ENCODE measurements at places on chromosomes 16 and 17.

DNA sequence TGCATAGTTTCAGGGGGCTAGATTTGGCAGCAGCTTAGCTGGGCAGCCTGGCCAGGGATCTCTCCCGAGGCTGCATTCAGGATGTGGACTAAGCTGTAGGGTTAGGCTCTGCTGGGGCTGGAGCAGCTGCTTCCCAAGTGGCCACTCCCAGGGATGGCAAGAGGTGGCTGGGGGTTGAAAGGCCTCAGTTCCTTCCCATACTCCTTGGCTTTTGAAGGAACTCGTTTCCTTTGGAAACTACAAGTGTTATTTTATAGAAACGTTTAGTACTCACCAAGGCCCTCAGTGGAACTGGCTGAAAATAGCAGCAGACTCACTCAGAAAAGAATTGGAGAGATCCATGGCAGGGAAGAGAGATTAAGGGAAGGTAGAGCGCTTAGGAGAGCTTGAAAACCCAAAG is 76.4 kb downstream of the WWP2 start:
- no peak for DNase-seq

- no peak for DNase-seq
Observed at GRCh38 chr17:27299384-27300049, 5.6 kb downstream of the WSB1 start.

DNA sequence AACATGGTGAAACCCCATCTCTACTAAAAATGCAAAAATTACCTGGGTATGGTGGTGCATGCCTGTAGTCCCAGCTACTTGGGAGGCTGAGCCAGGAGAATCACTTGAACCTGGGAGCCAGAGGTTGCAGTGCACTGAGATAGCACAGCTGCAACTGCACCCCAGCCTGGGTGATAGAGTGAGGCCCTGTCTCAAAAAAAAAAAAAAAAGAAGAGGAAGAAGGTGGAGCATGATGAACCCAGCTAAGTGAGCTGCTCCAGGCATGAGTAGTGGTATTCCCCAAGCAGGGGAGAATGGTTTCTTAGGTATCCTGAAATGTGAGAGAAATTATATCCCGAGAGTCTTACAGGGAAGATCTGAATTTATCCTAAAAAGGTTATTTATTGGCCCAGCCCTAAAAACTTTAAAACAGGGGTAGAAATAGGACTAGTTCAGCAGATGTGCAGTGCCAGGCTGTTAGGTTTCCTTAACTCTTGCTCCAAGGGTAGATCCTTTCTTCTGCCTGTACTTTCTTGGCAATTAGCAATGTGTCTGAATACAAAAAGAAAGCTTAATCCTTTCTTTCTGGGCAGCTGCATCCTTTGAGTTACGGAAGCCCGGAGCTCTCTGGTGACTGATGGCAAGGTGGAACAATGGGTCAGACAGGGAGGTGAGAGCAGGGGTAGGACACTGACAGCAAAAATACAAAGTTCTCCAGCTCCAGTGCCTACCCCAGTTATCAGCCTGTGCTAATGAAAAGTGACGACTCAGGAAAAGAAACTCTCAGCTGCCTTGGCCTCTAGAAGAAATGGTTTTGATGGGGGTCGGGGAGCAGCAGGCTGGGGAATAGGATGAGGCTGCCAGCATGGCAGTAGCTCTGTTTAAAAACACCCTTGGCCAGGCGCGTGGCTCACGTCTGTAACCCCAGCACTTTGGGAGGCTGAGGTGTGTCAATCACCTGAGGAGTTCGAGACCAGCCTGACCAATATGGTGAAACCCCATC is 36.5 kb upstream of the TOB1 start:
- no peak for DNase-seq

DNA sequence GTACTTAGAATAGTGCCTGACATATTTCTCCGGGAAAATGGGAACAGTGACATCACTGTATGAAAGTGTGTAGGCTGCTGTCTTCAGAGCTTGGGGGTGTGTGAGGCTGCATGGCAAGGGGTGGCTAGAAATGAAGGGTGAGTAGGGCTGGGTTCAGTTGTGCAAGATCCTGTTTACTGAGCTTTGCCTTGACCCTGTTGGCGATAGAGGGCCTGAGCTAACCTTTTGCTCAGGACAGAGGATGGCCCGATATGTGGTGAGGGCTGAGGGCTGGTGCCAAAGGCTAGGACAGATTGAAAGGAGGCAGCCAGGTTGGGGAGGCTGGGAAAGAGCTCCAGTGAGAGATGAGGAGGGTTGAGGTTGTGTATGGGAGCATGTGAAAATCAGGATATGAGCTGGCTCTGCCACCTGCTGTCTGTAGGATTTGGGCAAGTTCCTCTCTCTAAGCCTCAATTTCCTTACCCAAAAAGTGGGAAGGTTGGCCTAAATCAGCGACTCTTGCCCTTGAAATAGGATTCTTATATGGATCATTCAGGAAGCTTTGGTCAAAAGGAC is 6.0 kb upstream of the CCL1 start:
- no peak for DNase-seq

DNA sequence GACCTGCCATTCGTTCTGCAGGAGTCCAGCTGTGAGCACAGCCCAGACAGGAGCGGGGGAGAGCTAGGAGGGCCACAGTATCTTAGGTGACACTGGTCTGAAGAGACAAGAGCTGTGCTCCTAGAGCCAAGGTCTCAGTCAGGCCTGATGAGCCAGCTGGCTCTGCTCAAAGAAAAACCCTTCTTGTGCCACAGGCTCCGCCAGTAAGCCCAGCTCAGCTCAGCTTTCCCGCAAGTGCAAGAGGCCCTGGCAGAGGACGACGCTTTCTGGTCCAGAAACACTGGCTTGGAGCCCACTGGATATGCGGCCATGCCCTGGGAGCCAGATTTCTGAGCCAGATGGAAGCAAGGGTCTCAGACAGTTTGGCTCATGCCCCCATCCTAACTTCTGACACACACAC is 23.9 kb downstream of the PEMT start:
- DNase-seq: no peak

DNA sequence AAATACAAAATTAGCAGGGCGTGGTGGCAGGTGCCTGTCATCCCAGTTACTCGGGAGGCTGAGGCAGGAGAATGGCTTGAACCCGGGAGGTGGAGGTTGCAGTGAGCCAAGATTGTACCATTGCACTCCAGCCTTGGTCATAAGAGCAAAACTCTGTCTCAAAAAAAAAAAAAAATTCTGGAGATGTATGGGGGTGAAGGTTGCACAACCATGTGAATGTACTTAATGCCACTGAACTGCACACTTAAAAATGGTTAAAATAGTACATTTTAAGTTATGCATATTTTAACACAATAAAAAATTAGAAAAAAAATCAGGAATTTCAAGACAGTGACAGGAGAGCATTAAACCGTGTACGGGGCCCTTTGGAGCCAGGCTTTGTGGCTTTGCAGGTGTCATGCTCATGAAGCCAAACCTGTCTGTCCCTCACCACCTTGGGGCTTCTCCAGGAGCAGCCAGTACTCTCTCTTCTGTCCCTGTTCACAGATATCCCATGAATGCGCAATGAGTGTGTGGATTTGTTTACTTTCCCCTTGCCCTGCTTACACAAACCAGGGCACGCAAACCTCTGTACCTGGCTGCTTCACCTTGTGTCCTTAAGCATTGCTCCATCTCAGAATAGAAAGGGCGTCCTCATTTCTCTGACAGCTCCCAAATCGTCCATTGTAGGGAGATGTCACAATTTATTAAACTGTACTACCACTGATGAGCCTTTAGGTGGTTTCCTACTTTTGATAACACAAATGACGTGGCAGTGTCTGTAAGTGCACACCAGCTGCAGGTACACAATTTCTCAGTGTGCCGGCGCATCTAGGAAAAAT is 58.2 kb upstream of the CBX4 start:
- no peak for DNase-seq

- DNase-seq: no peak
Observed at GRCh38 chr17:51128076-51128475, 7.4 kb upstream of the SPAG9 start.

- DNase-seq: no peak
Observed at GRCh38 chr17:66447159-66447558, 144.7 kb downstream of the PRKCA start.

DNA sequence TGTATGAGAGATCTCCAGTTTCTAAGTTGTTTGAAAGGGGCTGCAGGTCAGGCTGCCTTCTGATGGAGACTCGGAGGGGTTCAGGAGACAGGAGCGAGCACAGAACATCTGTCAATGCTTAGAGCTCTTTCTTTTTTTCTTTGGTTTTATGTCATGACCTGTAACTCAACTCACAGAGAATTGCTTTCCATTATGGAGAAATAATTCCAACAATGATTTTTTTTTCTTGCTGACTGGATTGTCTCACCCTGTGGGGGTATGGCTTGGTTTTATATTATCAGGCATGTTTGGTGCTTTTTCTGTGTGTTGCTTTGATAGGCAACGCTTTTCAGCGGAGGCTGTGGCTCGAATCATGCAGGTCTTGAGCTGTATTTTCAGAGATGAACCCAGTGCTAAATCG is 10.7 kb upstream of the KCNJ2 start:
- DNase-seq: no peak

GRCh38 chr17:34153991-34154390 is 101.1 kb upstream of the CCL2 start:
- DNase-seq: no peak

DNA sequence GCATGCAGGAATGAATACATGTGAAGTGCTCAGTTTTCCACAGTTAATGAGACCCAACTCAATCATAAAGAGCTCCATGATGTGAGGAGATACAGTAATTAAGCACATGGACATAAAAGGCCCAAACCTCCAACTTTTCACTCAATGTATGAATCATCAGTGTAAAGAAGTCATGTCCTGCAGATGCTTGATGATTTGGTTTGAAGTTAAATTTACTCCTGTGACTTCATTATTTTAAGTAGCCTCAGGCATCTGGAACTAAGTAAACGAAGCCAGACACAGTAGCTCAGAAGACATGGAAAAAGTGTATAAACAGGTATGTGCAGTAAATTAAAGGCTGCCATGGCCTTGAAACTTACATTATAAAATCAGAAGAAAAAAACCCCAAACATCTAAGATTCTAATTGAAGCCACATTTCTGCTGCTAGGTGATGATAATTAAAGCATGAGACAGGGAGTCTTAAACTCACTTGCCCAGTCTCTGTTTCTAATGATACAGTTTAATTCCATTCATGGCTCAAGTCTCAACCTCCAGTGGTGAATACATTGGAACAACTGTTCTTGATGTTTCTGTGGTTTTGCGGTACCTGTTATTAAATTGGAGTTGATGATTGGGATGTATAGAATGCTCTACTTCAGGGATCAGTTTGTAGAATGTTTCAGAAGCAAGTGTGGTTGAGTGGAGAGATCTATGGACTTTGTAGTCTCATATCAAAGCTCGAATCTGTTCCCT is 28.9 kb upstream of the CCL2 start:
- DNase-seq: no peak

DNA sequence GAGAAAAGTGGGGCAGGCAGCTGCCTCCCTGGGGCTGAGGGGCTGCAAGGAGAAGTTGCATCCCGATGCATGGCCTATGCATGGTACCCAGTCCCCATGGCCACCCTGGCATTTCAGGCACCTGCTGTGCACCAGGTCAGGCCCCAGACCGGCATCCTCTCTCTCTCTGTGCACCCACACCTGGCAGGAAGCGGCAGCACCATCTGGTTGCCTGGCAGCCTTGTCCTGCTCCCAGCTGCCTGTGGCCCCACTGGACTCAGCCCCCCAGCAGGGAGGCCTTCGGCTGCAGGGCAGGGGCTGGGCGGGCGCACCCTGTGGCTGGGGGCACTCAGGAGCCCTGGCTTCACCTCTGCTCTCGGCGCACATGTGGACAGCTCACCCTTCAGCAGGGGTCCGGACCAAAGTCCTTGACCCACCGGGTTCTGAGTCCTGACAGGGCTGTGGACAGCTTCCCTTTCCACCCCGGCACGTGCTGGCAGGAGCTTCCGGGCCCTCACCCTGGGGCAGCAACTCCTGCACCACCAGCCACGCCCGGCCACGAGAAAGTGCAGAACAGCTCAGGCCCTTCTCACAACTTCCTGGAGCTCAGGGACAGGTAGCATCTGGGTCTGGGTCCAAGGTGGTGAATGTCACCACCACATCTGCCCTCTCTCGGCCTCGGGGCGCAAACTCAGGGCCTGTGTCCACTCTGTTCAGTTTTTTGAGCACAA is 36.7 kb downstream of the CTU2 start:
- DNase-seq: no peak

DNA sequence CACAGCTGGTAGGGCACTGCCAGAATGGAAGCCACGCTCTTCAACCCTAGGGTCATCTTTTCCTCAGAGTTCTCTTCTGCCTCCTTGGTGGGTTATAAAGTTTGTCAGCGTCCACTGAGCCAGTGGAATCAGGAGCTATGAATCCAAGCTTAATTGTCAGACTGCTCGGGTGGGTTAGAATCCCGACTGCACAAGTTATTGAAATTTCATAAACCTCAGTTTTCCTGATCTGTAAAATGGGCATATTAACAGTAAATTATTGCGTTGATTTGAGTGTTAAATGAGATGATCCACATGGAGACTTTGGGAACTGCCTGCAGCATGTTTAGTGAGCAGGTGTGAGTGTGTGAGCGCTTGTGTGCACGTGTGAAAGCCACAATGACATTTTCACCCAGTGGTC is 400.5 kb upstream of the CDH11 start:
- DNase-seq: no peak

GRCh38 chr17:75622076-75622475 is 11.2 kb upstream of the SMIM5 start:
- DNase-seq: no peak

GRCh38 chr16:82638095-82638798 is 11.5 kb downstream of the CDH13 start:
- no peak for DNase-seq

GRCh38 chr17:7045492-7046126 is 1.7 kb upstream of the SLC16A11 start:
- peak; percentile 87 for DNase-seq

GRCh38 chr17:81206657-81207056 is 16.1 kb downstream of the CEP131 start:
- no peak for DNase-seq

DNA sequence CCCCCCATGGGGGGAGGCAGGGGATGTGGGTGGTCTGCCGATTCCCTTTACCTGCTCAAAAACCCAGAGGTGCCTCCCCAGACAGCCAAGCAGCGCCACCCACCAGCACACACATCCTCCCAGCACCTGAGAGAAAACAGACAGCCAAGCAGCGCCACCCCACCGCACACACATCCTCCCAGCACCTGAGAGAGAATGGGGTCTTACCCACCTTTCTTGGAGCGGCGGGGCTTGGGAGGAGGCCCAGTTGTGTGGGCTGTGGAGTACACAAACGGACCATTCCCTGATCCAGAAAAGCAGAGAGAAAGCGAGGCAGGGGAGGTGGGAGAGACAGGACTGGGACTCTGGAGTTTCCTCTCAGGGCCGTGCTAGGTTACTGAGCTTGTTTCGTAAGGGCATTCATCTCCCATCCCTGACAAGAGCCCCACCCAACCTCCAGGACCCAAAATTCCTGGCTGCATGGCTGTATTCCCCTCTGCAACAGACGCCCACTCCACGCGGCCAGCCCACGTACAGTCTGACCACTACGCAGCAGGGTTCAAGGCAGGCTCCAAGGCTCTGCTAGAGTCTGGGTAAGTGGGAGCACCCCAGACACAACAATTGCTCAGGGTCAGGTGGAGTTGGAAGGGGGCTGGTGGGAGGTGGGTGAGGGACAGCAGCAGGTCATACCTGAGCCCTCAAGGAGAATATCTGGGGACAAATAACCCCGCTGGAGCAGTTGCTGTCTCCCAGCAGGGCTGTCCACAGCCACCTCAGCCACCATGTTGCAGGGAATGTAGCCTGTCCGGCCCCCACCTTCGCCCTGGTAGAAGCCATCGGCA is 22.3 kb downstream of the TSPOAP1 start:
- no peak for DNase-seq
